ENCODE measurements at places on chromosomes 6 and 20.

- no peak for DNase-seq
Measured at GRCh38 chr6:12392490-12392889, 102.3 kb downstream of the EDN1 start.

GRCh38 chr20:53503517-53503919 lies 90.1 kb downstream of the ZNF217 start:
- DNase-seq: no peak

- DNase-seq: no peak
Measured at GRCh38 chr6:106250953-106251352, 74.6 kb downstream of the ATG5 start.

GRCh38 chr6:141552031-141552430 lies 580.7 kb upstream of the GJE1 start:
- no peak for DNase-seq

DNA sequence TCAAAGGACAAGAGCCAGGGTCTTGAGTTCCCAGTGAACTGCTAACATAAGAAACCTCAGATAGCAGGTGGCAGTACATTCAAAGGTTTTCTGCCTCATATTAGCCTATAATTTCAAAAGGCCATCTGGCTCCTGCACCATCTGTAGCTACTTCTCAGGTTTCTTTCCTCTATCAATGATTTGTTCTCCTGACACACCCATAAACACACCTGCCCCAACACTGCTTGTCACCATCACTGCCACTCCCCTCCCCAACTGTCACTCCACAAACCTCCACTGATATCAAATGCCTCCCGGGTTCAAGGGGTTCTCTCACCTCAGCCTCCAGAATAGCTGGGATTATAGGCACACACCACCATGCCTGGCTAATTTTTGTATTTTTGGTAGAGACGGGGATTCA lies 152.7 kb upstream of the SLC22A16 start:
- no peak for DNase-seq

DNA sequence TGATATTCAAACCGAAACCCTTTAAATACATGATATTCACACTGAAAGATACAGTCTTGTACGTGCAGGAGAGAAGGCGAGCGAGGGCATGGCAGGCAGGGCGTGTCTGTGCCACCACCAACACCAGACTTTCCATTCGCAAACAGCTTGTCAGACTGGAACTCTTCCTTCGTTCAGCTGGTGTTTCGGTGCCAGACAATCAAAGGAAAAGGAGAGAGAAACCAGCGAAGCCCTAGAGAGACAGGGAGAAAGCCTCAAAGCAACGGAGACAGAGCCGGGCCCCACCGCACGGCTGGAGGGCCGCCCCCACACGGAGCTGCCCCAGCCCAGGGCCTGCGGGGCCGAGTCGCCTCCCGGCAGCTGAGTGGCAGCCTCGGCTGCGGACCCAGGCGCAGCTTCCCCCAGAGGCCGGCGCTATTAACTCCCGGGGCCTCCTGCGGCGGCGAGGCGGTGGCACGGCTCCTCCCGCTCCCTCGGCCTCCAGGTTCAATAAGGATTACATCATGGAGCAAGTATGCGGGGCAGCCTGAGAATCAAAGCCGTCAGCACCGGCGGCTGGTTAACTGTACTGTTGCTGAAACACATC lies 32.1 kb upstream of the NR2E1 start:
- DNase-seq: no peak

- DNase-seq: no peak
Measured at GRCh38 chr6:111201764-111202163, 114.5 kb downstream of the SLC16A10 start.

GRCh38 chr6:46655803-46656202 lies 3.0 kb downstream of the SLC25A27 start:
- DNase-seq: no peak

GRCh38 chr6:22436134-22436533 lies 133.2 kb upstream of the HDGFL1 start:
- DNase-seq: no peak

DNA sequence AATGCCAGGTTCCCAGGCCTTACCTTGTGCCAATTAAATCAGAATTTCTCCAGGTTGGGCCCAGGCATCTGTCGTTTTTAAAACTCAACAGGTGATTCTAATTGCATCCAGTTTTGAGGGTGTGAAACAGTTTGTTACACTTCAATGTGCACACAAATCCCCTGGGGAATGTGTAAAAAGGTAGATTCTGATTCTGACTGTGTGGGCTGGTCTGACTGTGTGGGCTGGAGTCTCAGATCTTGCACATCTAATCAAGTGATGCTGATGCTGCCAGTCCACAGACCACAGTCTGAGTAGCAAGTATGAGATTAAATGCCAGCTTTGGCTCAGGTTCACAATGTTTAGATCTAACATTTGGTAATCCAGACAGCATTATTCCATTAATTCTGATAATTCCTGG lies 12.5 kb upstream of the ETV7 start:
- no peak for DNase-seq

DNA sequence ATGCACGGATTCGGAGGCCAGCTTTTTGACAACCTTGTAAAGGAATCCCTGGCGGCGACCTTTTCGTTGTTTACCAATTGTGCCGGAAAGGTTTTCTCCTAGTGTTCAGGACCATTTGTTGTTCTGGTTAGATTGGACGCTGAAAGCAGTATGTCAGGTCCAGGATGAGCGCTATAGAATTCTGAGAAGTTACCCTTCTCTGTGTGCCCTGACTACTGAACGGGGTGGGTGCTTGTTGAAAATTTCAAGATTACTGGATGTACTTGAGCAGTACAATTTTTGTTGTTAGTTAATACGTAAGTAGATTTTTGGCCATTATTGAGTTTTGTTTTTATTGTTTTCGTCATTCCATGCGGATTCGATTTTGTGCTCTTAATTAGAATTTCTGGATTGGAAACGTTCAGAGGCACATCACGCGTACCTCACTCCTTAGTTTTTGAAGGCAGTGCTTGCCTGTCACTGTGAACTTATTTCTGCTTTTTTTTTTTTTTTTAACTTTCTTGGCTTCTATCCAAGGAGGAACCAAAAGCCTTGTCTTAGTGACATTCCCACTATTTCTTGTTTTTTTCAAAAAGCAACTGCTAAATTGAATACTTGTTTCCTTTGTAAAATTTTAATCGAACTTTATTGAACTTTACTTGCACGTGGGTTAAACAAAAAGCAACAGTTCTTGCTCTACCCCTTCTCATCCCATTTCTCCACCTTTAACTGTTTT lies 898 bp downstream of the XRN2 start:
- DNase-seq: no peak

- DNase-seq: no peak
Measured at GRCh38 chr6:151807513-151808370, at the start of gene ESR1. TSS of gene ESR1 (plus strand) at chr6:151807682. CDS start at chr6:151807913, 231 bp downstream.
